ENCODE measurements at places on chromosomes 16 and 17.

DNA sequence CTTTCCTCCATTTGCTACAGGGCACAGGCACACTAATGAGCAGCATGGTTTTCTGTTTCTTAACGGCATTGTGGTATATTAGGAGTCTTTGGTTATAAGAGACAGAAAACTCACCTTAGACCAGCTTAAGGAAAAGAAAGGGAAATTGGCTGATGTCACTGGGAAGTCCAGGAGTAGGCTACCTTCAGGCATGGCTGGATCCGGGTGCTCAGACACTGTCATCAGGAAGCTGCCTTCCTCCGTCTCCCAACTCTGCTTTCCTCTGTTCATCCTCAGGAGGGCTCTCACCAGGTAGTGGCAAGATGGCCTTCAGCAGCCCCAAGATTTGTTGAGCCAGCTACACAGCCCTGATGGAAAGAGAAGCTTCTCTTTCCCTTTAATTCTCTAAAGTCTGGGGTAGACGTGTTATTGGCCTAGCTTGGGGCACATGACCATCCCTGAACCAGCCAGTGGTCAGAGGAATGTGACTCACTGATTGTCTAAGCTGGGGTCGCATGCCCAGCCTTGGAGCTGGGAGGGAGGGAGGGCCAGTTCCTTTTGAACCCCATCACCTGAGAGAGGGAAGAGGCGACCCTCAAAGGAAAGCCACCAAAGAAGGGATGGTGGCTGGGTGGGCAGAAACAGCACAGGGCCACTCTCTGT is 117.4 kb downstream of the CLEC16A start:
- no peaks in the 10 kb centered on the region for H3K27me3 ChIP-seq
- no peak overlapping the region for H3K4me3 ChIP-seq
- peaks cover 45% of the 10 kb centered on the region for H3K4me1 ChIP-seq
- H3K36me3 ChIP-seq = no peaks in the 10 kb centered on the region
- no peak for DNase-seq
- peak overlapping the region; percentile 85 for H3K27ac ChIP-seq

DNA sequence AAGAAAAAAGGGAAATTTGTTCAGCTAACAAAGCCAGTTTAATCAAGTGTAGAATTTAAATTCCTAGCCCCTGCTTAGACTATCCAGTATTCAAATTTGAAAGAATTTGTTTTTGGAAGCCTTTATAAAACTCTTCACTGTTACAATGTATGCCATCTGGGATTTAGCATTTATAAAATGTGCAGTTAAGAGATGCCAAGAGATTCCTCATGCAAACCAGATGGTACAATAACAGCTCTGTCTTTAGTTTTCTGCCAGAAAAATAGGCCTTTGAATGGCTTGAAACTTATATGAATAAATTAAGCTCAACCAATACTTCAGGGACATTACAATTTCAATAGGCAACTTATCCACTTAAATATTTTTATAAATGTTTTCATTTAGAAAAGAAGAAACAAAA is 6.8 kb upstream of the ANKS4B start:
- no peak overlapping the region for H3K4me3 ChIP-seq
- no peaks in the 10 kb centered on the region for H3K4me1 ChIP-seq
- no peak for DNase-seq

DNA sequence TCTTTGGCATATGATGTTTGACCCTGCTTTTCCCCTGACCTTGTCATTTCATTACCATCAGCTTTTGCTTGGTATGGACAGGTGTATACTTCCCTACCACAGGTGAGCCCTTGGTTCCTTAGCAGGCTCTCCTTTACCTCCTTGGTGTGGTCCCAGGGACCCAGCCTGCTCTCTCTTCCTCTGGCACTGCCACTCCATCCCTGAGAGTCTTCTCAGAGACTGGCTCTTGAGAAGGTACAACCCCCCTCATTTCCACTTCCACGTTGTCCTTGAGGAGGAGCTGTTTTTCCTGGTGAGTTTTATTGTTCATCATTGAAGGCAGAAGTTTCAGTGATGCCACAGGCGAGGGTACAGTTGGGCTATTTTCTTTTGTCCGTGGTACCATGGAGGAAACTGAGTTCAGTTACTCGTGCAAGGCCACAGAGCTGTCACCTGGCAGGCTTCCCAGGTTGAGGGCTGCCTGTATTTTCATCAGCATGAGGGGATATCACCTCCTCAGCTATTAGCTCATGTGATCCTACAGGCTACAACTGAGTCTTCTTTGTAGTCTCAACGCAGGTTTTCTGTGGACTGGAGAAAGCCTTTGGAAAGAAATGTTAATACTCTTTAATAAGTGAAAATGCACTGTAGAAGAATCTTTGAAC is 52.3 kb downstream of the MSI2 start:
- no peaks in the 10 kb centered on the region for H3K27me3 ChIP-seq
- no peak for DNase-seq
- H3K36me3 ChIP-seq = no peaks in the 10 kb centered on the region
- no peak overlapping the region for H3K4me3 ChIP-seq
- H3K27ac ChIP-seq = no peak overlapping the region

DNA sequence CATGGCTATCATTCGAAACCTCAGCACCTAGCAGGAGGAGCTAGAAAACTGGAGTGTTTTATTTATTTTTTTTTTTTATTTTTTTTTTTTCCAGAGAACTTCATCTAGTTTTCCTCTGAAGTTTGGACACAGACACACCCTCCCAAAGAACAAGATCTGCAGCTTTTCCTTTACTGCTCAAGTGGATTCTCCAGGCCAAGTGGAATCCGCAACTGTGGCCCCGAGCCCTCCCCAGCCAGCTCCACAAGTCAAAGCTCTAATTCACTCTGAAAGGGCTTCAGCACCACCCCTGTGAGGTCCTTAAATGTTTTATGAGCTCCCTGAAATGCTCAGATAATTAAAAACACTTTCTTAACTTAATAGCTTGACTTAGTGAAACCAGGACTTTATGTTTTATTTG is 332.1 kb upstream of the DYNLRB2 start:
- H3K4me1 ChIP-seq = no peaks in the 10 kb centered on the region
- H3K27ac ChIP-seq = no peak overlapping the region
- H3K4me3 ChIP-seq = no peak overlapping the region
- no peaks in the 10 kb centered on the region for H3K36me3 ChIP-seq
- DNase-seq = no peak

GRCh38 chr17:46264456-46265198 is 30.3 kb upstream of the LRRC37A start:
- no peaks in the 10 kb centered on the region for H3K4me1 ChIP-seq
- H3K4me3 ChIP-seq = no peak overlapping the region
- DNase-seq = no peak
- H3K36me3 ChIP-seq = no peaks in the 10 kb centered on the region
- no peak overlapping the region for H3K27ac ChIP-seq
- H3K27me3 ChIP-seq = no peaks in the 10 kb centered on the region

- H3K4me3 ChIP-seq = no peak overlapping the region
- no peaks in the 10 kb centered on the region for H3K4me1 ChIP-seq
- H3K27ac ChIP-seq = no peak overlapping the region
- no peak for DNase-seq
Measured at GRCh38 chr17:20784100-20784665, 204.7 kb downstream of the CDRT15L2 start.

DNA sequence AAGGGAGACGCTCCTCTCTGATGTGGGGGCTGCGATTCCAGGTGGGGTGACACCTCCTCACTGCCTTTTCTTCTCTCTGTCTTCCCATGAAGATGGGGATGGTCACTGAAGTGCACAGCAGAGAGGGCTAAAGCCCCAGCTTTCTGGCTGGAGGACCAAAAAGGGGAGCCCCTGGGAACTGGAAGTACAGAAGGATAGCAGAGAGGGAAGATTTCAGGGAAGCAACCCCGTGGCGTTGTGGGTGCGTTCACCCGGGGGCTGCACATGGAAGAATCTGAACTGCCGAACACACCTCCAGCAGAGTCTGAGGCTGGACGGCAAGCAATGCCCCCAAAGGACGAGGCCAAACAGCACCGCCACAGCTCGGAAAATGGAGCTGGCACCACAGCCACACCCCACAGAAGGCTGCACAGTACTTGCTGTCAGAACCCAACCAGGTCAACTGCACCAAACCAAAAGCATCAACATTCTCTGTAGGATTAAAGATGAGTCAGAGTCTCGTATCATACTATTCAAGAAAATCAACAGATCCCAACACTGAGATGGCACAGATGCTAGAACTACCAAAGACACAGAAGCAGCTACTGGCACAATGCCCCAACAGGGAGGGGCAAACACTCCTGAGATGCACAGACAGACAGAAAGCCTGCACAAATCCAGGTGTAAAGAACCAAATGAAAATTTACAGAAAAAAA is 49.9 kb downstream of the MAP1LC3B start:
- no peak for DNase-seq
- no peaks in the 10 kb centered on the region for H3K36me3 ChIP-seq
- no peaks in the 10 kb centered on the region for H3K27me3 ChIP-seq
- no peak overlapping the region for H3K4me3 ChIP-seq
- H3K4me1 ChIP-seq = peaks cover 14% of the 10 kb centered on the region

- no peak overlapping the region for H3K27ac ChIP-seq
- no peak overlapping the region for H3K4me3 ChIP-seq
- H3K4me1 ChIP-seq = no peaks in the 10 kb centered on the region
Measured at GRCh38 chr17:73758245-73758644, 114.0 kb upstream of the SDK2 start.

GRCh38 chr16:71526111-71526631 is at the start of gene CHST4:
TSS of gene CHST4 (plus strand) at chr16:71526426. CDS start at chr16:71536678, 10,252 bp downstream.
- no peak for DNase-seq
- H3K4me1 ChIP-seq = no peaks in the 10 kb centered on the region
- H3K4me3 ChIP-seq = no peak within 1 kb of the TSS
- no peaks in the 10 kb centered on the region for H3K36me3 ChIP-seq

Measured in thyroid gland (tissue), 4 donors.